ENCODE measurements at places on chromosomes 5 and 9. TPM values are rescaled to one million over a fixed set of nuclear protein-coding genes. Genes with fewer than 3 reads are reported as not detected.

PCDHB13 gene
- 1.0 TPM for total RNA-seq

ADRB2 gene
- 0.65 TPM for total RNA-seq

CDH18 gene
- 1.3 TPM for total RNA-seq

SPAAR gene
- 0.39 TPM for total RNA-seq

CYFIP2 gene
- 9.4 TPM for total RNA-seq

ZNF883 gene
- 2.7 TPM for total RNA-seq

OLFML2A gene
- total RNA-seq: 89.3 TPM

S1PR3 gene
- 89.6 TPM for total RNA-seq

EQTN gene
- total RNA-seq: not detected

QRFP gene
- not detected for total RNA-seq

ADAMTSL2 gene
- total RNA-seq: 2.4 TPM

PCDHGA1 gene
- 0.13 TPM for total RNA-seq

AQP7 gene
- total RNA-seq: not detected

PCDHGA8 gene
- 0.65 TPM for total RNA-seq

GLDC gene
- total RNA-seq: 2.2 TPM

CDC42SE2 gene
- 16.9 TPM for total RNA-seq

SLC36A3 gene
- not detected for total RNA-seq

TLR4 gene
- 0.64 TPM for total RNA-seq

GNE gene
- total RNA-seq: 13.4 TPM

PCDHB9 gene
- total RNA-seq: 0.08 TPM

RLN2 gene
- not detected for total RNA-seq

HOMER1 gene
- total RNA-seq: 4.2 TPM

SLC4A9 gene
- total RNA-seq: not detected

BTNL8 gene
- not detected for total RNA-seq

IL9 gene
- not detected for total RNA-seq

SLCO4C1 gene
- 0.16 TPM for total RNA-seq

OR13C5 gene
- total RNA-seq: not detected

INSL4 gene
- total RNA-seq: not detected

PCDHA7 gene
- total RNA-seq: under 0.01 TPM

PCDHA11 gene
- total RNA-seq: not detected

ARHGEF28 gene
- total RNA-seq: 9.1 TPM

MOB3B gene
- 3.8 TPM for total RNA-seq

ARID3C gene
- not detected for total RNA-seq

NR6A1 gene
- total RNA-seq: 0.52 TPM

GABRB2 gene
- total RNA-seq: 0.65 TPM

C8G gene
- not detected for total RNA-seq

ATP10B gene
- not detected for total RNA-seq

GRM6 gene
- total RNA-seq: not detected

CYLC2 gene
- total RNA-seq: not detected

CATSPER3 gene
- not detected for total RNA-seq

TTC39B gene
- total RNA-seq: 5.0 TPM

PCDHGB5 gene
- 7.6 TPM for total RNA-seq

TEK gene
- 3.0 TPM for total RNA-seq

PDCD1LG2 gene
- total RNA-seq: 4.7 TPM

TMOD1 gene
- 1.5 TPM for total RNA-seq

Data from epithelial cell of alveolus of lung (primary cell).